Activated CD8-positive, alpha-beta memory T cell treated with anti-CD3 and anti-CD28 coated beads, Interleukin-2, amount 10 ng/mL, durations not matched to agents 7 days and 5 days (primary cell): ENCODE measurements at places on chromosomes 12 and 14. TPM values are rescaled to one million over a fixed set of nuclear protein-coding genes. Genes with fewer than 3 reads are reported as not detected.
A peak's percentile ranks its signal among the peaks of the same experiment; 100 is the strongest.

DNA sequence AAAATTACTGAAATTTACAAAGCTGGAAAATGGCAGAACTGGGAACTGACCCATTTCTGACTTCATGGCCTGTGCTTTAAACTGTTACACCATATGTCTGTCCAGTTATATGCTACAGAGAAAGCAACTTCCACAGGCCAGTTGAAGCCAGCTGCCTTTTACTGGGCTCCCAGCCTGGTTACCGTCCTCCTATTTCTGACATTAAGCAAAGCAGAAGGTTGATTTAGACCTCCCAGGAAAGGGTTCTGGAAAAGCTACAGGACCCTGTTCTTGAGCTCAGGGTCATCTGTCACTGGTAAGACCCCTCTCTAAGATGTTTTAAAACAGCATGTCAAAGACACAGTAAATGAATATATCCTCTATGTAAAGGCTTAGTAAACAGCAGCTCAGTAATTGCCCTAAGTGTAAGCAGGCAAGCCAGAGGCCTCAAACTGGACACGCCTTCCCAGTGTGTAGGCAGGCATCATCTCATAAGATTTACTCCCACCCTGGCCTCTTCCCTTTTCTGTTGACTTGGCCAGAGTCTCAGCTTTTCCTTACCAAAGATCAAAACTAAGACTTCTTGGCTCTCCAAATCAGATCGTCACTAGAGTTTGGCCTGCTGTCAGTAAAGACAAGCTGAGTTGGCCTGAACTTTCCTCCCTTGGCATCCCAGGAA lies 55.4 kb upstream of the RNU6-8 start:
- H3K4me1 ChIP-seq, result peaks cover 20% of the 10 kb centered on the region
- no peak overlapping the region for H3K27ac ChIP-seq
- DNase-seq, result no peak
- no peaks in the 10 kb centered on the region for H3K27me3 ChIP-seq

- peak overlapping the region; percentile 99 for H3K4me3 ChIP-seq
- peaks cover 82% of the 10 kb centered on the region for H3K36me3 ChIP-seq
- DNase-seq, result peak; percentile 64
- H3K27me3 ChIP-seq, result no peaks in the 10 kb centered on the region
These were observed 5.1 kb downstream of the ARHGDIB start for GRCh38 chr12:14956024-14956891.

- DNase-seq, result no peak
- H3K4me1 ChIP-seq, result peaks cover 47% of the 10 kb centered on the region
- H3K36me3 ChIP-seq, result no peaks in the 10 kb centered on the region
- H3K27me3 ChIP-seq, result no peaks in the 10 kb centered on the region
- H3K27ac ChIP-seq, result peak overlapping the region; percentile 69
- H3K4me3 ChIP-seq, result peak overlapping the region; percentile 46
These were observed 3.1 kb downstream of the DIP2B start for GRCh38 chr12:50507930-50508329.

SLC39A5 gene
- 0.87 TPM for total RNA-seq

DNA sequence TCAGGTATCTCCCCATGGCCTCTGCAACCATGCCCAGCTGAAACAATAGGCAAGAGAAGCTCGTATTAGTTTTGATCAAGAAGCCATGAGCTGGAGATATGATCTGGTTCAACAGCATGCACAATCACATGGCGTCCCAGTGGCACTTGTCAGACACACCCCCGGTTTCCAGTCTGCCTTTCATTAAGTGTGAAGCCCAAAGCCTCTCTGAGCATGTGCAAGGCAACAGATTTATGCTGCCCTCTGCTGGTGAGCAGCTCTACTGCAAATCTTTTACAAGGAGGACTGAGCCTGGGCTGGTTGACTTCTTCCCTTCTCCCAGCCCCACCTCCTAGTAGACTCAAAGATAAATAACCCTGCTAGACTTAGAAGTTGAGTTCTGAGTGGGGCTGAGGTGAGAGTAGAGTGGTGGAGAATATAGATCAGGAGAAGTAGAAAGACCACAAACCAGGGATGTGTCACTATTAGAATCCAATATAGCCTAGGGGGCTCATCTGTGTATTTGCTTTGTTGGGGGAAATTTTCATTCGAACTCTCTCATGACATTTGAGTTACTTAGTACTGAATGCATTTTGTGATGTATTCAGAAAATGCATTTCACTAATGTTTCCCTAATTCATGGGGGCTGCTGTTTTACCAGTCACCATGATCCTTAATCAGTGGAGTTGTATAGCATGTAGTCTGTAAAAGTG lies 53.7 kb upstream of the MBIP start:
- no peaks in the 10 kb centered on the region for H3K4me1 ChIP-seq

- H3K27me3 ChIP-seq, result no peaks in the 10 kb centered on the region
- no peaks in the 10 kb centered on the region for H3K36me3 ChIP-seq
- no peak overlapping the region for H3K27ac ChIP-seq
- no peak overlapping the region for H3K4me3 ChIP-seq
These were observed 41.9 kb downstream of the MMAB start for GRCh38 chr12:109531411-109531810.

- peak overlapping the region; percentile 88 for H3K27ac ChIP-seq
- peaks cover 17% of the 10 kb centered on the region for H3K4me1 ChIP-seq
- no peak for DNase-seq
- H3K36me3 ChIP-seq, result peaks cover 9% of the 10 kb centered on the region
These were observed 593 bp downstream of the CFL2 start for GRCh38 chr14:34713681-34714319.

DNA sequence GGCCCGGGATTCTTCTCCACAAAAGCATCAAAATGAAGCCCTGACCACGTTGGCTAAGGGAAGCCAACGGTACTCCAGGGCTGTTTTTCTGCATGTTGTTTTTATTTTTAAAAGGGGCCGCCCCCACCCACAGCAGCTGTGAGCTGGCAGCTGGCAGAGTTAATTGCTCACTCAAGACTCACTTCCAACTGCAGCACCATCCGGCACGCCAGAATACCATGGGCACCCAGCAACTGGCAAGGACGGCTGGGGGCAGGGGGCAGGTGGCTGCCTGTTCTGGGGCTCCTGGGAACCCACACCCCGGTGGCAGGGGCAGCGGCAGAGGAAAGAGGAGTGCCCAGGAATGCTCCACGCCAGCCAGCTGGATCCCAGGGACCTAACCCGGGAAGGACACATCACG lies 44.3 kb downstream of the NCOR2 start:
- H3K4me3 ChIP-seq, result no peak overlapping the region
- H3K4me1 ChIP-seq, result peaks cover 2% of the 10 kb centered on the region
- DNase-seq, result no peak
- H3K27ac ChIP-seq, result no peak overlapping the region
- H3K36me3 ChIP-seq, result no peaks in the 10 kb centered on the region
- H3K27me3 ChIP-seq, result no peaks in the 10 kb centered on the region

GRCh38 chr12:62998454-62998853 lies 63.5 kb upstream of the PPM1H start:
- H3K4me1 ChIP-seq, result no peaks in the 10 kb centered on the region
- no peaks in the 10 kb centered on the region for H3K36me3 ChIP-seq
- no peak for DNase-seq
- H3K4me3 ChIP-seq, result no peak overlapping the region
